ENCODE measurements at places on chromosomes 3 and 15.

GRCh38 chr3:172038798-172039435 lies 461 bp upstream of the FNDC3B start:
- DNase-seq = no peak

DNA sequence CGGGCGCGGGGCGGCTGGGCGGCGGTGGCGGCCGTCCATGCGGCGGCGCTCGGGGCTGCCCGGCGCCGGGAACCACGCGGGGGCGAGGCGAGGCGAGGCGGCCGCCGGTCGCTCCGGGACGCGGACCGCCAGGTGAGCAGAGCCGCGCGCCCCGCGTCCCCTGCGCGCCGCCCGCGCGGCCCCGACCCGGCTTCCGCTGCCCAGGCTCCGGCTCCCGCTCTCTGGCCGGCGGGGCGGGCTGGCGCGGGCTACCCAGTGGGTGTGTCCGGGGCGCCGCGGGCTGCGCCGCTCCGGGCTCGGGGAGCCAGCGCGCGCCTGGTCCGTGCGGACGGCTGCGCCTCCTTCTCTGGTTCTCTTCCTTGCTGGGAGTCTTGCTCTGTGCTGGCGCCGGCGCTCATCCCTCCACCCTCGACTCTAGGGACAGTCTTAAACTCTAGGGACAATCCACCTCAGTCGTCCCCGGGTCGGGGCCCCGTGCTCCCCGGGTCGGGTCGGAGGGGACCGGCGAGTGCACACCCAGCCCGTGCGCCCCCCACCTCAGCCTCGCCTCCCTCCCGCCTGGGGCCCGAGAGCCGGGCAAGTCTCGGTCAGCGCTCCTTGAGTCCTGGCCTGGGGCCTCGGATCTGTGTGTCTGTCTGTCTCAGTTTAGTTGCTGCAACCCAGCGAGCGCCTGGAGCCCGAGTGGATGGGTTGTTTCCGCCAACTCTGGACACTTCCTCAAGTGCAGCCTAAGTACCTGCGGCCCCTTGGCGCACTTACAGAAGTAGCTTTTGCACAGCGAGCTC lies 488 bp downstream of the THSD4 start:
- peak; percentile 53 for DNase-seq

DNA sequence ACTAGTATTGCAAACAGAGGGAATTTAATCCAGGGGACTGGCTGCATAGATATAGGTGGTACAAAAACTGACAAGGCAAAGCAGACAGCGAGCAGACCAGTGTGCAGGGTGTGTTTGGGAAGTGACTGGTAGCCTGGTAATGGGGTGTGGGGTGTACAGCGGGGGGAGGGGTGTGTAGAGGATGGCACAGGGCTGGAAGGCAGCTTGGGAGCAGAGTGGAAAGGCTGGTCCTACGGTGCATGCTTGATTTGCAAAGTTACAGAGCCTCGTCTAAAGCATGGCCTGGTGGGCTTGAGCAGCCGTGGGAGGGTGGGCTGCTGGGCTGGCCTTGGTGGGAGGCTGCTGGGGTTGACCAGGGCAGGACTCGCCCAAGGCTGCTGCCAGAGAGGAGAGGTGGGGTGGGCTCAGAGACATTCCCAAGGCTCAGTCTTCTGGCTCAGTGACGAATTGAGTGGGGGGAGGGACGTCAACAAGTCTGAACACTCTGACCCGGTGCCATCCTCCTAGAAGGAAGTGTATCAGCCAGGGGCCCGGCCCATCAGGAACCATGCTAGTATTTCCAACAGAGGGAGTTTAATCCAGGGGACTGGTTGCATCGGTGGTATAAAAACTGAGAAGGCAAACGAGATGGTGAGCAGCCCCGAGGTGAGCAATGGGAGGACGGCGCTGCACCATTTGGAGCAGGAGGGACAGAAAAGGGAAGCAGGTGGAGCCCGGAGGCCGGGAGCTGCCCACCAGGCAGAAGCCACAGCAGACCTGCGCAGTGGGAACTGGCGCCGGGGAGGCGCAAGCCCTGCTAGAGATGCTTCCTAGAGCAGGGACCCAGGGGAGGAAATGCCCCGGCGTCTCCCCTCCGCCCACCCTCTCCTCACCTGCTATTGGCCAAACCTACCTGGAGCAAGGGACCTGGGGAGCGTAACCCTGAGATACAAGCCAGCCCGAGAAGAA lies 29.2 kb downstream of the CPN2 start:
- no peak for DNase-seq

DNA sequence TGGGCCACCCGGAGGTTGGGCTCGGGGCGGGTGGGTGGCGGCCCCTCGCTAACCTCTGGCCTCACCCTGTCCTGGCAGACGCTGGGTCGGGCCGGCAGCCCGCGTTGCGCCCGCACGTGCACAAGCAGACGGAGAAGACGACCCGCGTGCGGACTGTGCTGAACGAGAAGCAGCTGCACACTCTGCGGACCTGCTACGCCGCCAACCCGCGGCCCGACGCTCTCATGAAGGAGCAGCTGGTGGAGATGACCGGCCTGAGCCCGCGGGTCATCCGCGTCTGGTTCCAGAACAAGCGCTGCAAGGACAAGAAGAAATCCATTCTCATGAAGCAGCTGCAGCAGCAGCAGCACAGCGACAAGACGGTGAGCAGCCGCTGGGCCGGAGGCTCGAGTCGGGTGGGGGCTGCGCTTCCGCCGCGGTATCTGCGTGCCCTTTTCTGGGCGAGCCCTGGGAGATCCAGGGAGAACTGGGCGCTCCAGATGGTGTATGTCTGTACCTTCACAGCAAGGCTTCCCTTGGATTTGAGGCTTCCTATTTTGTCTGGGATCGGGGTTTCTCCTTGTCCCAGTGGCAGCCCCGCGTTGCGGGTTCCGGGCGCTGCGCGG lies 3.7 kb downstream of the ISL2 start:
- DNase-seq = peak; percentile 33

- no peak for DNase-seq
These were observed 1.1 kb downstream of the PIAS1 start for GRCh38 chr15:68055224-68055705.

GRCh38 chr3:154214306-154214705 lies 93.1 kb downstream of the ARHGEF26 start:
- DNase-seq = no peak

DNA sequence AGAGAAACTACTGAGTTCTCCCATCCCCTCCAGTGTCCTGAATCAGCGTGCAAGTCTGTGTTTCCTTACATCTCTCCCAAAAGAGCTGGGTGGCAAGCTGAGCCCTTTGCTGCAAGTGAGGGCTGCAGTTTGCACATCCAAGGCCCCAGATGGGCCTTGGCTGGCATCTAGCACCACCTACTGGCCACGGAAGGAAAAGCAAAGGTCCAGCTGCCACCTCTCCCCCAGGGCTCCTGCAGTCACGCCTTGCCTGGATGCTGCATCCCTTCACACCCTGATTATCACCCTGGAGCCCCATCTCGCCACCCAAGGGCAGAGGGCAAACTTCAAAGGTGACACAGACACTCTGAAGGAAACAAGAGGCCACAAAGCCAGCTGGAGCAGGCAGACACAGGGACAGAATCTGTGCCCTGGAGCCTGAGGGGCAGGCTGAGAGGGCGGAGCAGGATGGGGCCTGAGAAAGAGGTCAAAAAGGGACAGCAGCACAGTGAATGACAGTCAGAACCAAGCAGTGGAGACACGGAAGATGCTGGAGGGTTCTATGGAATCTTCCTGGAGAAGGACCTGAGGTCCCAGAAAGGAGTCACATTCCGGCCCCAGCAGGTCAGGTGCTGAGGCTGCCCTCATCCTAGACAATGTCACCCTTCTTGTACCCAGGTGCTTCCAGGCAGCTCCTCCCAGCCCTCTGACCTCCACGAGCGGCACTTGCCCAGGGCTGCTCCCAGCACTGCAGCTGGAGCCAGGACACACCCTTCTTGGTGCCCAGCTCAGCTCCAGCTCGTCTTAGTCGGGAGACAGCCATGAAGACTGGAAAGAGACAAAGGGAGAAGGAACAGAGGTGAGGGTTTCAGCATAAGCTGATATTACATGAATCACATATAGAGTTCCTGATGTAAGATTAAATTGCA lies 18.3 kb upstream of the NTRK3 start:
- peak; percentile 87 for DNase-seq

GRCh38 chr3:159114582-159114981 lies 312.7 kb downstream of the MFSD1 start:
- no peak for DNase-seq

GRCh38 chr3:45406772-45407171 lies 18.4 kb downstream of the LARS2 start:
- no peak for DNase-seq

DNA sequence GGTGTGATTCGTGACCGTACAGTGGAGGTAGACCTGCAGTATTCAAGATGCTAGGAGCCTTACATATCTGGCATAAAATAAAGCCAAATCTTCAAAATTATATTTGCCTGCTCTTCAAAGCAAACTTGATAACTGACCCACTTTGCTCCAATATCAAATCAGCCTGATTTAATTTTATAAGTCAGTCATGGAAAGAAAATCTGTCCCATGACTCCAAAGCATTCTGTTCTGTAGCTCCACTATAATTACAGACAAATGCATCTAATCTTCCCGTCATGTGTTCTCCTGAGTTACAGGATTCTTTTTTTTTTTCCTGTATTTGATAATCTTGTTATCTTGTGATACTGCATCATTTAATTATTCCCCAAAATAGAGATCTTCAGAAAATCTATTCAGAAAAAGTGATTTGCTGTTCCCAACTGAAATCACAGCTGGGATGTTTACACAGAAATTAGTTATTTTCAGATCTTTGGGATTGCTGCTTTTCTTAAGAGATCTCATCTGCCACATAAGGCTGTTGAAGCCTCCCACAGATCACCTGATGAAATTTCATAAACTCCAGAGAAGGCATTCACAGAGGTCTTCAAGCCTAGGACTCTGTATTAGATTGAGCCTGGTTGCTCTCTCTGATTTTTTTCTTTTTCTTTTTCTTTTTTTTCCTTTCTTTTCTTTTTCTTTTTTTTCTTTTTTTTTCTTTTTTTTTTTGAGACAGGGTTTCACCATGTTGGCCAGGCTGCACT lies 27.2 kb downstream of the TIMP4 start:
- no peak for DNase-seq

GRCh38 chr3:143135150-143135549 lies 15.6 kb downstream of the CHST2 start:
- DNase-seq = no peak

DNA sequence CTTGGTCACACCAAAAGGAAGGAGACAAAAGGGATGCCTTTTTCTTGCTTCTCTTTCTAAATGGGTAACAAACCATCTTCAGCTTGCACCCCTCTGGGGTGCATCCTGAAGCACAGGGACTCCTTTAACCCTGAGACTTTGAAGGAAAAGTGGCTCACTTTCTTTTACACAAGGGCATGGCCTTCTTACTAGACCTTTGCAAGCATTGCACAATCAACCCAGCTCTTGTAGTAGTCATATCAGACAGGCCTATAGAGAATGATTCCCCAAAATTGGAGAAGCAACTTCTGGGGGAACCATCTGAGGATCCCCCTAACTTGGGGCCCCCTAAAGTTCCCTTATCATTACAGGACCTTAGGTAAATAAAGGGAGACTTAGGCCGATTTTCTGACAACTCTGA lies 56.1 kb upstream of the GK5 start:
- no peak for DNase-seq

DNA sequence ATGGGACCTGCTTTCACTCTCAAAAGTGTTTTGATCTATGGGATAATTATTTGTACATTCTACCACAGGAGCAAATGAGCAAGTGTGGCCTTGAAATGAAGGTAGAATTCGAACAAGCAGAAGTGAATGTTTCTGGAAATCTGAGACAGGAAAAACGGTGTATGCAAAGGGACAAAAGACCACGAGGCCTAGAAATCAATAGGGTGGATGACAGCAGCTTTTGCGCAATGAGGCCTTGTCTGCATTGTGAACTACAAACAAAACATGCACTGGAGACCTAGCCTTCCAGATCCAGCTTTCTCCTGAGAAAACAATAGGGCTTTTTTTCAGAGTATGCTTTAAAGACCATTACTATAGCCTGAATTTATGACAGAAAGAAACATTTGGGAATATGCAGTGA lies 1137.0 kb downstream of the ROBO2 start:
- DNase-seq = no peak

DNA sequence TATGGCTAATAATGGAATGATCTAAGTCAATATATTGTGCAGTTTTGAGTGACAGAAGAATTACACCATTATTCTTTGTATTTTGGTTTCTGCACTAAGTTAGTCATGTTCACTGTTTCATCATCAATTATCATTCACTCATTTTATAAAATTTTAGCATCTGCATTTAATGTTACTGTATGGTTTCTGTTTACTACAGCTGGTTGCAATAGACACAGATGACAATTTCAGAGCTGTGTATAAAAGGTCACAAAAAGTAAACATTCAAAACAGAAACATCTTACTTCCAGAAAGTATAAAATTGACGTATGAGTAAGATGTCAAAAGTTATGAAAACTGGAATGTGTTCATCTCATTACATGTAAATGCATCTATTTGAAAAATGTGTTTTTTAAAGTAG lies 111.1 kb upstream of the GBE1 start:
- DNase-seq = no peak

DNA sequence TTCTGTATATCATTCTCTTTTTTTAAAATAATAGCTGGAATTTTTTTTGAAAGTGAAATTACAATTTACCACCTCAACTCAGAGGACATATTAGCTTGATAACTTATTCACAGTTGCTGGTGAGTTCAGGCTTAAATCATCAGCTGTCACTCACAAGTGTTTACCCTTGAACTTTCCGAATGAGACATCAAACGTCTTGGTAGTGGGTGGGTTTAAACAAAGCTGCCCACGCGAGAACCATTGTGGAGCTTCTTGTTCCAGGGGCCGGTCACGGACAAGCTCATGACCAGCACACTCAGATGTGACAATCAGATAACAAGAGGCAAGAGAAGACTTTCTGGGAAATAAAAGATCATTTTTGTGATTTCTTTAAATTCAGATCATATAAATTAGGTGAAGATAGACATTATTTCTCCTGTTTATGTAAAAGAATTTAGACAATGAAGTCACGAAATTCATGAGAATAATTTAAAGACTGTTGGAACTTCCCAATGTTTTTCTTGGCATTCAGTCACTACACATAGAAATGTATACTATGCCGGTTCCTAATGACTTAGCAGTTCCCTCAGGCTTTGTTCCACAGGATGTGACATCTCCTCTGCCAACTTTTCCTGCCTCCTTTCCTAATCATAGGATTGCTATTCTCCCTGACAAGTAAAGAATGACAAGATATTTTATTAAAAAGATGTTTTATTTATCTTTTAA lies 29.3 kb downstream of the BTD start:
- no peak for DNase-seq

GRCh38 chr15:101440846-101441590 lies 48.5 kb downstream of the PCSK6 start:
- DNase-seq = no peak

GRCh38 chr3:16522834-16523233 lies 9.3 kb upstream of the RFTN1 start:
- no peak for DNase-seq

GRCh38 chr15:73539212-73540128 lies 93.7 kb downstream of the NPTN start:
- DNase-seq = no peak

DNA sequence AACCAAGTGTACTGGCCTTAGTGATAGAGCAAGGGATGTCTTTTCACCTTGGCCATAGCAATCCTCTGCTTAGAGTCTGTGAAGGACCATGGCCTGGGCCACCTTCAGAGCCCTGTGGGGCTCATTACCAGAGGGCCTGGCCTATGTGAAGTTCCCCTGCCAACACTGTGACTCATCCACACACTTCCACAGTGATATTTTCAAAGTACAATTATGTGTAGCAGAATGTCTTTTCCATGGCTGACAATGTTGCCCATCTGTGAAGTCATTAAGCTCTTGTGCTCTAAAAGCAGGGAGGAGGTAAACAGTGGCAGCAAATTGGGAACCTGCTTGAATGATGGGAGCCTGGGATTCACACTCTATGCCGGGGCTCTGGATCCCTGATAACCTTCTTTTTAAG lies 12.2 kb upstream of the CACNA1D start:
- DNase-seq = no peak

GRCh38 chr3:65625305-65625704 lies 413.4 kb downstream of the MAGI1 start:
- no peak for DNase-seq
